Skin of body (tissue), 3 donors: ENCODE measurements at places on chromosomes 1 and 21. TPM values are rescaled to one million over a fixed set of nuclear protein-coding genes. Genes with fewer than 3 reads are reported as not detected.

- DNase-seq, result no peak
Measured at GRCh38 chr1:93700532-93701469, 19.2 kb upstream of the BCAR3 start.

ERO1B gene
- 7.3 TPM for total RNA-seq

BATF3 gene
- 1.6 TPM for total RNA-seq

AXDND1 gene
- 0.99 TPM for total RNA-seq

DNA sequence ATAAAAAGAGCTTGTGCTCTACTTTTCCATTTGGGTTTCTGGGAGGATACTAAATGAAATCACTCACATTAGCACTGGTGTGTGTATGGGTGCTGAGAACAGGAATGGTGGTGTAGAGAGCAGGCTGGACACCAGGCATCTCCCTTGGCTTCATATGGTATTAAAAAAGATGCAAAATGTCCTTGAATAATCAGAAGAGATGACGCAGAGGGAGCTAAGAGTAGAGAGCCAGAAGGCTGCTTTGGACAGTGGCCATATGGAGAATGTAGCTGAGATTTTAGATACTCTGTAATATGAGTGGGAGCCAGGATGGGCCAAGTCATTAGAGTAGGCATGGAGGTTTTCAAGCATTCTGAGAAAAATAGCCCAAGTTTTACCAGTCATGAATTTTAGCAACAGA, 112.3 kb upstream of the ZRANB2 start:
- DNase-seq, result no peak

KLHDC8A gene
- 1.3 TPM for total RNA-seq

- no peak for DNase-seq
Measured at GRCh38 chr1:119012383-119012782, 24.2 kb upstream of the TBX15 start.

CATSPERE gene
- 1.9 TPM for total RNA-seq

GRCh38 chr1:103905363-103905762, 155.7 kb downstream of the AMY1C start:
- DNase-seq, result no peak

DNA sequence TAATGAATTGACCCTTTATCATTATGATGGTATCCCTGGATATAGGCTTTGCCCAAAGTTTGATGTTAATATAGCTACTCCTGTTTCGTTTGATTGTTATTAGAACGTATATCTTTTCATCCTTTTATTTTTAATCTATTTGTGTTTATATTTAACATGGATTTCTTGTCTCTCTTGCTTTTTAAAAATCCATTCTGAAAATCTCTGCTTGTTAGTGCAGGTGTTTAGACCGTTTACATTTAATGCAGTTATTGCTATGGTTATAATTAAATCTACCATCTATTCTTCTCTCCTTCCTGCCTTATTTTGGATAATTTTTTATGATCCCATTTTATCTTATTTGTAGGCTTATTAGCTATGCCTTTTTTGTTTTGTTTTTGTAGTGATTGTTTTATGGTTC, 12.4 kb downstream of the TSNAX start:
- no peak for DNase-seq

DNA sequence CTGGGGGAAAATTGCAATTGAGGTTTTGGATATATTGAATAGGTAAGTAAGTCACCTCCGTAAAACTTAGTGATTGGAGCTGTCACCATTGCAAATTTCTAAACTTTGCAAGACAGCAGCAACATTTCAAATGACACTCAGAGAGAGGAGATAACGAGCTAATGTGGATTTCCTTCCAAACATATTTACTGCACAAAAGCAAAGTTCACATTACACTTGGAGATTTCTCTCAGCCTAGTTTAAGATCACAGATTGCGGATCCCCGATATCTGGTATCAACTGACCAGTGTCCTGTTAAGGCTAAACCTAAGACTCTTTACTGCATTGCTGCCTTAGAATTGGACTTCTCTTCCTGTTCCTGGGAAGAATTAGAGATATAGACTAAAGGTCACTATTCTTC, 47.5 kb downstream of the ZNF697 start:
- DNase-seq, result no peak

- no peak for DNase-seq
Measured at GRCh38 chr1:156376958-156377919, 8.2 kb downstream of the RHBG start.

C1QA gene
- 37.7 TPM for total RNA-seq

DNA sequence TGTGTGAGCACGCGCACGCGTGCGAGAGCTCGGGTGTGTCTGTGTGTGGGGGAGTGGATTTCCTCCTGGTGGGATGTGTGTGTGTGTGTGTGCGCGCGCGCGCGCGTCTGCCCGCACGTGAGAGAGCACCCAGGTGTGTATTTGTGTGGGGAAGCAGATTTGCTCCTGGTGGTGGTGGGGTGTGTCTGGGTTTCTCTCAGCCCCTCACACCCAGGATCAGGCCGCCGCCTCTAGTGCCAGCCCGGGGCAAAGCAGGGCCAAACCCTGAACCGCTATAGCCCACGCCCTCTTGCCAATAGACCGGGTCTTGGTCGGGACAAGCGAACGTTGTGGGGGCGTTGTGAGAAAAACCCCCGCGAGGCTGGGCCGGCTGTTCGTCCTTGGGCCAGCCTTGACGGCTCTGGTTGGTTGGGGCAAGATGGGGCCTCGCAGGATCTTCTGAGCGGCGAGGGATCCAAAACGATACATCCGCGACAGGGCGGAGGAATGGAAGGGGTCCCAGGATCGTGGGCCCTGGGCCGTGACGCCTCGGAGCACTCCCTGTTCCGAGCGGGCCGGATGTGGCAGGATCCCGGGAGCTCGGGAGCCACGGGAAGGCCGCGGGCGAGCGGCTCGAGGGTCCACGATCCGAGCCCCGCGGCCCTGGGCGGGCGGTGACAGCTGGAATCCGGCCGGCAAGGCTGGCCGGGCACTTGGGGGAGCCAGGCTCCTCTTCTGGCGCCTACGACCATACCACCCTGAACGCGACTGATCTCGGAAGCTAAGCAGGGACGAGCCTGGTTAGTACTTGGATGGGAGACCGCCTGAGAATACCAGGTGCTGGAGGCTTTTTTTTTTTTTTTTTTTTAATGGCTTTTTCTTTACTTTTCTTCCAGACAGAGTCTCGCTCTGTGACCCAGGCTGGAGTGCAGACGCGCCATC, 68.2 kb downstream of the RNF187 start:
- DNase-seq, result no peak

CCDC30 gene
- 1.8 TPM for total RNA-seq

TTC24 gene
- total RNA-seq, result not detected

TDRD5 gene
- total RNA-seq, result 0.59 TPM

DNA sequence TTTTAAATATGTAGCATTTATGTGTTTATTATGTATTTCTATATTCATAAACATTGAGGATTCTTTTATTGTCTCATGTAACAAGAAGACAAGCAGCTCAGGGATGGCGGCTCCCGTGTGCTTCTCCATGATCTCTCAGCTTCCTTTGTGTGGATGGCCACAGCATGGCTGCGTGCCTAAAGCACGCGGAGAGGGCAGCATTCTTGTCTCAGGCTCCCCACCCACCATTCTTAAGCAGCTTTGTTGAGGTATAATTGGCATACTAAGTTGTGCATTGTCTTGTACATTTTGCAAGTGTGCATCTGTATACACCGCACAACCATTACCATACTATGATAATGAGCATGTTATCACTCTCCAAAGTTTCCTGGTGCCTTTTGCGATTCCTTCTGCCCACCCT, 81.6 kb downstream of the CAMTA1 start:
- DNase-seq, result no peak

DNA sequence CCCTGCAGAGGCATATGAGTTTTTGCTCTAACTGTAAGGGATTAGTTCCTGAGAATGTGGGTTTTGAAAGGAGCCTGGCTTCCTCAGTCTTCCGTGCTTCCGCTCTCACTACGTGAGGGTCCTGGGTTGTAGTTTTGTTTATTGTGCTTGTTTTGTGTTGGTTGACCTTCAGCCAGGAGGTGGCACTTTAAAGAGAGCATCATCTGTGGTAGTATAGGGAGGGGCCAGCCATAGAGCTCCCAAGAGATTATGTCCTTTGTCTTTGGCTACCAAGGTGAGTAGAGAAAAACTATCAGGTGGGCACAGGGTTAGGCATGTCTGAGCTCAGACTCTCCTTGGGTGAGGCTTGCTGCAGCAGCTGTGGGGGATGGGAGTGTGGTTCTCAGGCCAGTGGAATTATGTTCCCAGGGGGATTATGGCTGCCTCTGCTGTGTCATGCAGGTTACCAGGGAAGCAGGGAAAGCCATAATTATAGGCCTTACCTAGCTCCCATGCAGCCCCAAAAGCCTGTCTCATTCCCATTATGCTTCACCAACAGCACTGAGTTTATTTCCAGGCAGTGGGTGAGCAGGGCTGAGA, 23.5 kb downstream of the CYP4B1 start:
- DNase-seq, result no peak

- DNase-seq, result no peak
Measured at GRCh38 chr1:231091831-231092301, 51.8 kb upstream of the FAM89A start.

DNA sequence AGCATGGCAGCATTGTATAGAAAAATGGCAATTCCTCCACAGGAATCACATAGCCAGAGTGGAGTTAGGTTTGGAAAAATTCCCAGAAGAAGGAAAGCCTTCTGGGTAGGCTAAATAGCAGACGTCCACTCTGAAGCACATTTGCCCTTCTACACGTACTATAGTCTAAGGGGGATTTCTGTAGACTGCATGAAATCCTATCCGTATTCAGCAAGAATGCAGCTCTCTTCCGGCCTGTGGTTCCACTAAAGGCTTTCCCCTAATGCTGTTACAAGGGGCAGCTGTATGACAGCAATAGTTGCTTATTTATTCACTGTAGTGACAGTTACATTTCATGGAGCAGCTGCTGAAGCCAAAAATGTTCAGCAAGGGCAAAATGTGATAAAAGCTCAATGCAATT, 263.6 kb downstream of the RWDD3 start:
- no peak for DNase-seq

MYOG gene
- total RNA-seq, result 11.0 TPM

DNA sequence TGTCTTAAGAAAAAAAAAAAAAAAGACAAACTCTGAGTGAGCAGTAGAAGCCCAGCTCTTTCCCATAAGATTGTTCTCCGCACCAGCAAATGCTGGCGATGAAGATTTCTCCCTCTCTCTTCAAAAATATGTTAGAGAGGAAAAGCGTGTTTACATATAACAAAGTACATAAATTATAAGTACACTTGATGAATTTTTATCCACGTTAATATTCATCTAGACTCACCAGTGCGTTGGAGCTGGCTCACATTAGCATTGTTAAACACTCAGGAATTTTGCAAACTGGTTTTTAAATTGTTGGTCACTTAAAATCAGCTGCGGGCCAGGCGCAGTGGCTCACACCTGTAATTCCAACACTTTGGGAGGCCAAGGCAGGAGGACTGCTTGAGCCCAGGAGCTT, 56.0 kb downstream of the RUNX3 start:
- no peak for DNase-seq

DNA sequence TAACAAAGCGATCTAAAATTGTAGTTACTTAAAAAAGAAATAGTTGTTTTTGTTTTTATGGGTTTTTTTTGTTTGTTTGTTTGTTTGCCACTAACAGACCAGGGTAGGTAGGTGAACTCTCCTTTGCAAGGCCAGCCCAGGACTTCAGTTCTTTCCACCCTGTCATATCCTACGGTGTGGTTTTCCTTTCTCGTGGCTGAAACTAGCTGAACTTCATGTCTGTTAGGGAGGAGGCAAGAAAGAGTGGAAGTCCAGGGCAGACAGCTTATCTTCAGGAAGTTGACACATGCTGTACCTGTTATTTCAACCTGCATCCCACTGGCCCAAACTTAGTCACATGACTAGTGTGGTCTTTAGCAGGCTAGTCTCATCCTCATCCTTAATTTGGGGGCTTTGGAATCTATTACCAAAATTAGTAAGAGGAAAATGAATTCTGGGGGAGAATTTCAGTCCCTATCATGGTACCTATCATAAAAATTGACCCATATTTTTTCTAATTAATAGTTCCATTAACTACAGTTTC, 62.9 kb upstream of the LRRC7 start:
- no peak for DNase-seq

LCE5A gene
- not detected for total RNA-seq

DNA sequence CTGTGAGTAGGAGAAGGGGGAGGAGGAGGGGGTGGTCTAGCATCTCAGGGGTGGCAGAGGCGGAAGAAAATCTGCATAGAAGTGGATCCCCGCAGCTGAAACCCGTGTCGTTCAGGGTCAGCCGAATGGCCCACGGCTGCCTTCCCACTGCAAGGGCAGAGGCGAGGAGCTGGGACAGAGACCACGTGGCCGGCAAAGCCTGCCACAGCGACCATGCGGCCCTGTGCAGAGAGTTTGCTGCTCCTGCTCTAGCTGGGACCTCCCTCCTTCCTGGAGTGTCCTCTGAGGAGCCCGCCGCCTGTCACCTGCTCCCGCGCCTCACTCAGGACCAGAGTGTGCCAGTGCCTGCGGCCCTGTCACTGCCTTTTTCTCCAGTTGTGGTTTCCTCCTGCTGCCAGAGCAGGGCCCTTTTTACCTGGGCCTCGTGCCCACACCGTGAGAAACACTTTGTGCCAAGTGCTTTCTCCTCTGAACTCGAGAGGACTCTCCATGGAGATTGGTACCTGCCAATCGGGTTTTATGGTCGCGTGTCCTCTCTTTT, 5.4 kb upstream of the TRPM2 start:
- DNase-seq, result no peak

- DNase-seq, result no peak
Measured at GRCh38 chr1:56025942-56026341, 553.4 kb downstream of the PLPP3 start.

IVL gene
- 71.5 TPM for total RNA-seq

- no peak for DNase-seq
Measured at GRCh38 chr1:197526736-197527371, 248.4 kb downstream of the DENND1B start.

- no peak for DNase-seq
Measured at GRCh38 chr1:184724843-184725242, 29.8 kb downstream of the EDEM3 start.

GRCh38 chr1:166064313-166064926, 102.4 kb downstream of the FAM78B start:
- DNase-seq, result peak; percentile 24

DNA sequence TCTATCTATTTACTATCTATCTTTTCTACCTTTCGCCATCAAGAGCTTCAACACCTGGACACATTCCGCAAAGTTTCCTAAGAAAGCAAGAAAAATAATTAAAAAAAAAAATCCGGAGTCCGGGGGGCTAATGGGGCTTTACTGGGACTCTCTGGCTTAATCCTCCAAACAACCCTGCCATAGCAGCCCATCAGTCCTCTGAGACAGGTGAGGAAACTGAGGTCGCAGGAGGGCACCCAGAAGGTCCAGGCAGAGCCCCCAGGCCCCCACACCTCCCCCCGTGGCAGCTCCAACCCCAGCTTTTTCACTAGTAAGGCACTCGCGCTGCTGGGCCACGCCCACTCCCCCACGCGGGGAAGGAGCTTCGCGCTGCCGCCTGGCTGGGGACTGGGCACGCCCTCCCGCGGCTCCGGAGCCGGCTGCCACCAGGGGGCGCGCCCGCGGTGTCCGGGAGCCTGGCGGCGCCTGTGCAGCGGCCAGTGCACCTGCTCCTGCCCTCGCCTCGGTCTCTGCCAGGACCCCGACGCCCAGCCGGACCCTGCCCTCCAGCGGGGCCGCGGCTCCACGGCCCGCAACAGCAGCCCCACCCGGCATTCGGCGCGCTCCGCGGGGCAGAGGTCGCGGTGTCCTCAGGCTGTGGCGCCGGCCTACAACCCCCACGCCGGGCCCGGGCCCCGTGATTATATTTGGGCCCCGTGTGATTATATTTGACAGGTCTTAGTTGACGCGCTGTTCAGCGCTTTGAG, 54.1 kb upstream of the SAMD11 start:
- no peak for DNase-seq

- no peak for DNase-seq
Measured at GRCh38 chr1:22273686-22274681, 131.1 kb upstream of the WNT4 start.

GRCh38 chr1:111483876-111484275, 10.1 kb downstream of the C1orf162 start:
- DNase-seq, result no peak

- DNase-seq, result peak; percentile 3
Measured at GRCh38 chr21:37899146-37899545, 17.1 kb downstream of the KCNJ6 start.
